ENCODE measurements at places on chromosomes 7 and 10. TPM values are rescaled to one million over a fixed set of nuclear protein-coding genes. Genes with fewer than 3 reads are reported as not detected.

Gene RFC2
- total RNA-seq: 11.8 TPM

Gene TIMM23
- total RNA-seq: 58.8 TPM

Gene ABCB1
- 0.77 TPM for total RNA-seq

Gene SHTN1
- total RNA-seq: 0.26 TPM

Gene ASIC3
- 0.17 TPM for total RNA-seq

Gene SPDYE6
- not detected for total RNA-seq

Gene FXYD4
- not detected for total RNA-seq

Gene LIPM
- total RNA-seq: not detected

Gene LRRTM3
- not detected for total RNA-seq

Gene CPN1
- total RNA-seq: not detected

Gene CDC123
- total RNA-seq: 138 TPM

Gene SPDYE8
- not detected for total RNA-seq

Gene OR2A12
- not detected for total RNA-seq

Gene PIP
- not detected for total RNA-seq

Gene DLX6
- not detected for total RNA-seq

Gene SLC26A5
- not detected for total RNA-seq

Gene MMD2
- total RNA-seq: not detected

Gene TMEM236
- 0.17 TPM for total RNA-seq

Gene TCF7L2
- total RNA-seq: 5.0 TPM

Gene PRSS37
- total RNA-seq: not detected

Gene PNLIP
- total RNA-seq: not detected

Gene NOS3
- total RNA-seq: 0.50 TPM

Gene KIN
- 7.2 TPM for total RNA-seq

Gene ARMC3
- total RNA-seq: not detected

Gene ZSWIM8
- 47.0 TPM for total RNA-seq

Gene EPHB6
- 4.3 TPM for total RNA-seq

Gene SEM1
- 52.7 TPM for total RNA-seq

Gene HOXA11
- not detected for total RNA-seq

Gene SMURF1
- 13.1 TPM for total RNA-seq

Gene ADARB2
- not detected for total RNA-seq

Gene OR13A1
- not detected for total RNA-seq

Gene AGBL3
- total RNA-seq: 1.3 TPM

Gene TACR2
- total RNA-seq: 0.26 TPM

Gene MYOZ1
- 0.17 TPM for total RNA-seq

Gene OR2A2
- total RNA-seq: not detected

Gene ARL4A
- total RNA-seq: 31.6 TPM

Gene GRM3
- total RNA-seq: not detected

Gene PSMG3
- total RNA-seq: 21.3 TPM

Gene GPR22
- total RNA-seq: not detected

Gene GPR26
- not detected for total RNA-seq

Gene LLCFC1
- not detected for total RNA-seq

Gene ZEB1
- total RNA-seq: 172 TPM

Gene ATP6V0A4
- total RNA-seq: not detected

Gene VSTM2A
- total RNA-seq: not detected

Gene NUTM2E
- under 0.01 TPM for total RNA-seq

Gene PRR15
- total RNA-seq: not detected

Measured in fibroblast of lung (primary cell).